Left ventricle myocardium inferior (tissue), 1 donor: ENCODE measurements at places on chromosomes 6 and 20. TPM values are rescaled to one million over a fixed set of nuclear protein-coding genes. Genes with fewer than 3 reads are reported as not detected.
A peak's percentile ranks its signal among the peaks of the same experiment; 100 is the strongest.

DNA sequence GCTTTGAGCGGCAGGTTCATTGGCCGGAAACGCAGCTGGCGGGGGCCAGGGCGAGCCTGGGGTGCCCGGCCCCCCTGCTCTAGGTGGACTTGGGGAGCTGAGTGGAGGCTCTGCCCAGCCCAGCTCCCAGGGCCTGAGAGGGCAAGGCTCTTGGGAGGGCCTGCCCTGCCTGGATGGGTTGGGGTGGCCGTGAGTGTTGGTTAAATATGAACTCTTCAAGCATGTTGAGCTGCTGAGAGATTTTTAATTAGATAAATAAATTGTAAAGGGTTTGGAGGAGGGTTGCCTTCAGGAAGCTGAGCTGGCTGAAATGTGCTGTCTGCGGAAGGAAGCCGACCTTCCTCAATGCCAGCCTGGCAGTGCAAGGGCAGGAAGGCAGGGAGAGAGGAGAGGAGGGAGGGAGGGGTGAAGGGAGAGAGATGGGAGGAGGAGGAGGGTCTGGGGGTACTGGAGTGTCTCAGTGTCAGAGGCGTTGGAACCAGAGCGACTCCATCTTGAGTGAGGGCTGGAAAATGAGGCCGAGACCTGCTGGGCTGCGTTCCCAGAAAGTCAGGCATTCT is 39.4 kb upstream of the PMEPA1 start:
- H3K4me3 ChIP-seq, result peak overlapping the region; percentile 55
- no peak for DNase-seq
- peak overlapping the region; percentile 79 for H3K27ac ChIP-seq
- H3K4me1 ChIP-seq, result peaks cover 37% of the 10 kb centered on the region
- no peaks in the 10 kb centered on the region for H3K27me3 ChIP-seq
- no peaks in the 10 kb centered on the region for H3K36me3 ChIP-seq

GRCh38 chr6:125302840-125303511 is 1.2 kb upstream of the HDDC2 start:
- H3K27me3 ChIP-seq, result no peaks in the 10 kb centered on the region
- H3K4me3 ChIP-seq, result no peak overlapping the region
- peaks cover 12% of the 10 kb centered on the region for H3K36me3 ChIP-seq
- H3K4me1 ChIP-seq, result peaks cover 38% of the 10 kb centered on the region

DNA sequence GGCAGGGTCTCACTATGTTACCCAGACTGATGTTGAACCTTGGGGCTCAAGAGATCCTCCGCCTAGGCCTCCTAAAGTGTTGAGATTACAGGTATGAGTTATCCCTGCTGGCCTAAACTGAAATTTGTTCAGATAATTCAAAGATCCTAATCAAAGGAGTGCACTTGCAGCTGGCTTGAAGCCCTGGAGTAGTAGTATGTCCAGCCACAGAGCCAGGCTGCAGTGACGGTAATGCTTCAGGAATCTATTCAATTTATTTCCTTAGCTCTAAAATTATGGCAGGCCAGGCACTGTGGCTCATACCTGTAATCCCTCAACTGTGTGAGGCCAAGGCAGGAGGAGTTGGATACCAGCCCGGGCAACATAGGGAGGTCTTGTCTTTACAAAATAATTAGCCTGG is 1.4 kb upstream of the DDX43 start:
- DNase-seq, result no peak
- no peak overlapping the region for H3K4me3 ChIP-seq
- no peak overlapping the region for H3K27ac ChIP-seq
- peaks cover 9% of the 10 kb centered on the region for H3K4me1 ChIP-seq
- H3K27me3 ChIP-seq, result no peaks in the 10 kb centered on the region

GRCh38 chr20:47232518-47232917 is 124.0 kb downstream of the ZMYND8 start:
- H3K36me3 ChIP-seq, result peaks cover 84% of the 10 kb centered on the region
- no peak overlapping the region for H3K4me3 ChIP-seq
- H3K27me3 ChIP-seq, result no peaks in the 10 kb centered on the region
- peaks cover 37% of the 10 kb centered on the region for H3K4me1 ChIP-seq

- no peak overlapping the region for H3K4me3 ChIP-seq
- H3K36me3 ChIP-seq, result no peaks in the 10 kb centered on the region
- no peak overlapping the region for H3K27ac ChIP-seq
- H3K4me1 ChIP-seq, result no peaks in the 10 kb centered on the region
These were observed 101.5 kb downstream of the LAMP5 start for GRCh38 chr20:9615766-9616454.

GRCh38 chr6:72740135-72740534 is 118.3 kb downstream of the KCNQ5 start:
- H3K27me3 ChIP-seq, result no peaks in the 10 kb centered on the region
- no peak overlapping the region for H3K4me3 ChIP-seq
- H3K4me1 ChIP-seq, result no peaks in the 10 kb centered on the region
- no peak for DNase-seq

- no peak overlapping the region for H3K27ac ChIP-seq
- DNase-seq, result no peak
- no peak overlapping the region for H3K4me3 ChIP-seq
- no peaks in the 10 kb centered on the region for H3K4me1 ChIP-seq
- H3K27me3 ChIP-seq, result no peaks in the 10 kb centered on the region
- no peaks in the 10 kb centered on the region for H3K36me3 ChIP-seq
These were observed 54.1 kb downstream of the VEGFA start for GRCh38 chr6:43823879-43824702.

- H3K36me3 ChIP-seq, result no peaks in the 10 kb centered on the region
- H3K27me3 ChIP-seq, result no peaks in the 10 kb centered on the region
- no peak for DNase-seq
- H3K27ac ChIP-seq, result no peak overlapping the region
These were observed 28.0 kb downstream of the SYNE1 start for GRCh38 chr6:152609125-152609670.

- DNase-seq, result no peak
- no peaks in the 10 kb centered on the region for H3K27me3 ChIP-seq
- H3K27ac ChIP-seq, result no peak overlapping the region
- H3K36me3 ChIP-seq, result no peaks in the 10 kb centered on the region
These were observed 34.9 kb upstream of the SNX9 start for GRCh38 chr6:157788180-157788579.

DNA sequence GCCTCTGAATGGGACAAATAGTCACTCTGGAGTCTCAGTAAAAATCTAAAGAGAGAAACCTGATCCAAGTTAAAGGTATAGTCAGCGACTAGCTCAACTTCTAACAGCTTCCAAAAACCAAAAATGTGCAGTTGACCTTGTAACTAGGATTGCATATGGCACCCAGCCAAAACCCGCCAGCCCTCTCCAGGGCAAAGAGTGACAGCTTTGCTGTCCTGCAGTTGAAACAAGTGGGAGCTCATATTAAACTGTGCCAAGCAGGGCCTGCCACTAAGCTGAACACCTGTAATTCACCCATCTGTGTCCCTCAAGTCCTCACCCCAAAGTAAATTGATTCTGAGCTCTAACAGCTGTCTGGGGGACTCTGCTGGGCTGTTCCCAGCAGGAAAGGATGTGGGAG is 695.3 kb downstream of the MAFB start:
- no peak overlapping the region for H3K4me3 ChIP-seq
- H3K4me1 ChIP-seq, result peaks cover 9% of the 10 kb centered on the region
- H3K27me3 ChIP-seq, result no peaks in the 10 kb centered on the region

DNA sequence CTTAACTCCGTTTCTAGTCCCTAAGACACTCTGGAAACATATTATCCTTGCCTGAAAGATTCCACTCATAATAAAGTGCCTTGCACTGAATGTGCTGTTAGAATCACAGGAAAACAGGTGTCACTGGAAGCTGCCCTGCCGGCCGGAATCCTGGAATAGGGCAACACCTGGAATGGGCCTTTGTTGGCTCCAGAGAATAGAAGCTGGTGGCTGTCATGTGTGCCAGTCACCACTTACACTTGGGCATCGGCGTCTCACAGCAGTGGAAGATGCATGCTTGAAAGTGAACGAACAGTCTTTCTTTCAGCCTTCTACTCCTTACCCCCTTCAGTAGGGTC is 90.8 kb upstream of the AFDN start:
- H3K36me3 ChIP-seq, result no peaks in the 10 kb centered on the region
- H3K27ac ChIP-seq, result no peak overlapping the region
- no peaks in the 10 kb centered on the region for H3K27me3 ChIP-seq

GRCh38 chr6:168603234-168603633 is 162.2 kb downstream of the SMOC2 start:
- H3K27ac ChIP-seq, result no peak overlapping the region
- H3K36me3 ChIP-seq, result no peaks in the 10 kb centered on the region
- DNase-seq, result no peak
- peaks cover 68% of the 10 kb centered on the region for H3K27me3 ChIP-seq
- H3K4me1 ChIP-seq, result no peaks in the 10 kb centered on the region
- H3K4me3 ChIP-seq, result no peak overlapping the region

GRCh38 chr6:3157131-3157933 is at the start of gene TUBB2A:
Gene TUBB2A, minus strand, starts transcription at chr6:3157544. Its CDS starts 81 bp downstream, at chr6:3157463.
- peak; percentile 85 for DNase-seq
- H3K36me3 ChIP-seq, result peaks cover 13% of the 10 kb centered on the region
- peak within 1 kb of the TSS; percentile 98 for H3K27ac ChIP-seq

DNA sequence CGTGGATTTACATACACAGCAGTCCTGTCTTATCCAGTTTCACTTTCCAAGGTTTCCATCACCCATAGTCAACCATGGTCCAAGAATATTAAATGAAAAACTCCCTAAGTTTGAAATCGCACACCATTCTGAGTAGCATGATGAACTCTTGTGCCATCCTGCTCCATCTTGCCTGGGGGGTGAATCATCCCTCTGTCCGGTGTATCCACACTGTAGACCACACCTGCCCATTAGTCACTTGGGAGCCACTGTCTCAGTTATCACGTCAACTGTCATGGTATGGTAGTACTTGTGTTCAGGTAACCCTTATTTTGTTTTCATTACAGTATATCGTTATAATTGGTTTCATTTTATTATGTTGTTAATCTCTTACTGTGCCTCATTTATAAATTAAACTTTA is 38.5 kb downstream of the PTGIS start:
- DNase-seq, result no peak
- no peaks in the 10 kb centered on the region for H3K27me3 ChIP-seq
- H3K4me1 ChIP-seq, result no peaks in the 10 kb centered on the region
- H3K27ac ChIP-seq, result no peak overlapping the region
- H3K36me3 ChIP-seq, result no peaks in the 10 kb centered on the region

DNA sequence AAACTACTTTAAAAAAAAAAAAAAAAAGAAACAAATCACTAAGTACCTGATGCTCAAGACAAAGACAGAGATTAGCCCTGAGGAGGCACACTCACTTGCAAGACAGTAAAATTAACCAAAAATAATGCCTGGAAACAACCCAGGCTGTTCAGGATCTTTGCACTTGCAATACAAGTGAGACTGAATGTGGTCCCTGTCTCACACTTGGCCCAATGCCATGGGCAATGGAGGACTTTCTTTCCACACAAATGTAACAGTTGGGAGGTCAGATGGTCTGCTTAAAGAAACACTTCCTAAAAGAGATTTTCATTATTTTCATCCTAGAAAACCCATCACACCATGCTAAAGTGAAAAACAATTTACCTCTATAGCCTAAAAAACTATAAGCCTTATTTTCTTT is 16.2 kb downstream of the STAU1 start:
- no peaks in the 10 kb centered on the region for H3K36me3 ChIP-seq
- no peaks in the 10 kb centered on the region for H3K27me3 ChIP-seq
- no peak overlapping the region for H3K4me3 ChIP-seq
- H3K4me1 ChIP-seq, result peaks cover 34% of the 10 kb centered on the region
- H3K27ac ChIP-seq, result no peak overlapping the region

- DNase-seq, result peak; percentile 63
- H3K36me3 ChIP-seq, result no peaks in the 10 kb centered on the region
- no peaks in the 10 kb centered on the region for H3K27me3 ChIP-seq
- no peak overlapping the region for H3K4me3 ChIP-seq
These were observed 42.6 kb downstream of the KIAA1755 start for GRCh38 chr20:38217791-38218565.

DNA sequence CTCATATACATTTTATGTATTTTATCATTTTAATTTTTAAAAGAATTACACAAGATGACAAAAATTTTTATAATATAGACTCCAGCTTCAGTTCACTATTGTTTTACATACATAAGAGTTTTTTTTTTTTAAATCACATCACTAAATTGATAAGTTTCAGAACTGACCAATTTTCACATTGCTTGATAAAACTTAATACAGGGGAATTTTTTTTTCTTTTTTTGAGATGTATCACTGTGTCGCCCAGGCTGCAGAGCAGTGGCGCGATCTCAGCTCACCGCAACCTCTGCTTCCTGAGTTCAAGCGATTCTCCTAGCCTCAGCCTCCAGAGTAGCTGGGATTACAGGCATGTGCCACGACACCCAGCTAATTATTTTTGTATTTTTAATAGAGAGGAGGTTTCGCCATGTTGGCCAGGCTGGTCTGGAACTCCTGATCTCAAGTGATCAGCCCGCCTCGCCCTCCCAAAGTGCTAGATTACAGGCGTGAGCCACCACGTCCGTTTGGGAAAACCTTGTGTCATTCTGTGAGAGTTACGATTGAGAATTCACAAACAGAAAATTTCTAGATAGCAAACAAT is 36.6 kb upstream of the BTN3A2 start:
- no peaks in the 10 kb centered on the region for H3K36me3 ChIP-seq
- peaks cover 88% of the 10 kb centered on the region for H3K27me3 ChIP-seq
- no peak for DNase-seq
- H3K4me1 ChIP-seq, result peaks cover 11% of the 10 kb centered on the region
- no peak overlapping the region for H3K4me3 ChIP-seq

- DNase-seq, result peak; percentile 59
- peak within 1 kb of the TSS; percentile 60 for H3K27ac ChIP-seq
- no peaks in the 10 kb centered on the region for H3K36me3 ChIP-seq
- peak within 1 kb of the TSS; percentile 67 for H3K4me3 ChIP-seq
- peaks cover 15% of the 10 kb centered on the region for H3K27me3 ChIP-seq
- H3K4me1 ChIP-seq, result peaks cover 38% of the 10 kb centered on the region
These were observed at the start of gene COL21A1 for GRCh38 chr6:56246881-56247653. Gene COL21A1, minus strand, starts transcription at chr6:56247580. Its CDS starts 64,962 bp downstream, at chr6:56182618.

DNA sequence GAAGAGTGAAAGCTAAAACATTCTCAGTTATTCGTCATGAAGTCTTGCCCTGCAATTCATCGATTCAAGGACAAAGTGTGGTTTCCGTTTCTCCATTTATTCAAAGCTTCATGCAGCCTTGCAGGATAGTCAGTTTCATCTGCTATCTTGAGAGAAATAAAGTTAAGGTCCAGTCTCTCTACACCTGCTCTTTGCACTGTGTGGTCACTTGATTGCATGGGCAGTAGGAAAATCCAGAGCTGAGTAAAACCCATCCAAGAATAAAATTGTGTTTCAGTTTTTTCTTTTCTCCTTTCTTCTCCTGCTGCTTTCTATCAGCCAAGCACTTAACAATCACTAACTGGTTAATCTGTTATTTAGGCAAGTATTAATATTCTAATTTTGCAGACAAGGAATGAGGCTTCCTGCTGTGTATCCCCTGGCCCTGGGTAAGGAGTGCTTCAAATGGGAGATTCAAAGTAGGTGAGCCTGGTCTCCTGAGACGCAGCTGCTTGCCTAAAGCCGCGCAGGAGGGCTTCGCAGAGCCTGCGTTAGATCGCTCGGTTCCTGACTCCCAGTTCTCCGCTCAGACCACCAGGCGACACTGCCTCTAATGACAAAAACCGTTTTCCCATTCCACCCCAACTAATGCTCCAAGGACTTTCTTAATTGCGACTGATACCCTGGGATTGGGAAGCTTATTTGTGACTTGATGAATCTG is 808.3 kb downstream of the TFAP2A start:
- H3K4me3 ChIP-seq, result no peak overlapping the region
- DNase-seq, result no peak
- H3K4me1 ChIP-seq, result no peaks in the 10 kb centered on the region
- H3K27me3 ChIP-seq, result no peaks in the 10 kb centered on the region
- H3K27ac ChIP-seq, result no peak overlapping the region
- no peaks in the 10 kb centered on the region for H3K36me3 ChIP-seq

The NKAPL gene
- 4.5 TPM for total RNA-seq

The SEC63 gene
- 55.0 TPM for total RNA-seq

The SLC12A5 gene
- not detected for total RNA-seq

The NTSR1 gene
- total RNA-seq, result not detected

The C20orf204 gene
- total RNA-seq, result 0.55 TPM

The C2 gene
- total RNA-seq, result 9.7 TPM

The PPP1R3G gene
- total RNA-seq, result 11.1 TPM

The MMP24OS gene
- 45.4 TPM for total RNA-seq

The SAPCD1 gene
- total RNA-seq, result not detected

The RNF144B gene
- total RNA-seq, result 14.1 TPM

The CALHM5 gene
- 2.1 TPM for total RNA-seq

The CENPB gene
- 70.7 TPM for total RNA-seq

The ADRM1 gene
- 70.5 TPM for total RNA-seq
